ENCODE measurements at places on chromosomes 4 and X.

GRCh38 chr4:145012841-145013240 is 85.2 kb downstream of the ANAPC10 start:
- no peak for DNase-seq

DNA sequence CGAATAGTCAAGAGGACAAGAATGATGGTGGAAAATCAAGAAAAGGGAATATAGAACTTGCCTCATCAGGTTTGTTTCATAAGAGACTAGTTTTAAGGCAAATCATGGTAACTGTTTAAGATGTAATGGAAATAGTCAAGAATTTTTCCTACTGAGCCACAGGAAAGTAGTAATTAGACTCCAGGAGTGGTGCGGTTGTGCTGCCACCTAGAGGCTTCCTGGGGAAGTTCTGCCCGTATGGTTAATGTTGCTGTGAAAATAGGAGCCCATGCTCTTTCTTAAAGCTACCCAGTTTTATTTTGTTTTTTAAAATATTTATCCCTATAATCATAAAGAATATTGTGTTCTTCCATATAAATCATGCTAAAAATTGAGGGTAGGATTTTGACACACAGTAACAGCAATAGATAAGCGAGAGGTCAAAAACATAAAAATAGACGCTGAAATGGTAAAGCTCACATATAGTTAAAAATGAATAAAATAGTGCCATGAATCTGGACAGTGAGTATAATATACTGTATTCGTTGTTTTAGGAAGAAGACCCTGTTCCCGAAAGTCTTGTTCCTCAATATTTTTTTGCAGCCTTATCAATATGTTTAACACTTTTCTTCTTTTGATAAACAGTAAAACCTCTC is 87.0 kb downstream of the PHOX2B start:
- DNase-seq = no peak

- no peak for DNase-seq
Observed at GRCh38 chr4:105189855-105190650, 43.4 kb downstream of the TET2 start.

GRCh38 chrX:129590596-129590995 is 50.5 kb downstream of the OCRL start:
- DNase-seq = no peak

GRCh38 chrX:21741364-21741763 is 16.6 kb downstream of the SMPX start:
- DNase-seq = no peak

Measured in cortex of kidney (tissue), 1 donor.